Fibroblast of skin of right quadriceps (primary cell): ENCODE measurements at places on chromosomes 3 and 15.
A peak's percentile ranks its signal among the peaks of the same experiment; 100 is the strongest.

DNA sequence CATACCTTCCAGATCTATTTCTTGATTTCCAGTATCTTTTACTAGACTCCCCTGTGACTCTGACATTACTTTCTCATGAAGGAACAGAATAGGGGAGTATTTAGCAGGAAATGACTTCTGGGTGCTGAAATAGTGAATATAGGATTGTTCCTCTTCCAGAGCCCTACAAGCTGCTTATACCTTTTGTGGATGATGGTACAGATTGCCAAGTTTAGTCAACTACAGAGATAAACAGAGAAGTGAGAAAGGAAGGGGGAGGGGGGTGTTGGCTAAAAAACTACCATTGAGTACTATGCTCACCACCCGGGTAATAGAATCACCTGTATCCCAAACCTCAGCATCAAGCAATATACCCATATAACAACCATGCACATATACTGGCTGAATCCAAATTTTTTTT is 298.3 kb upstream of the GPR149 start:
- DNase-seq, result no peak

DNA sequence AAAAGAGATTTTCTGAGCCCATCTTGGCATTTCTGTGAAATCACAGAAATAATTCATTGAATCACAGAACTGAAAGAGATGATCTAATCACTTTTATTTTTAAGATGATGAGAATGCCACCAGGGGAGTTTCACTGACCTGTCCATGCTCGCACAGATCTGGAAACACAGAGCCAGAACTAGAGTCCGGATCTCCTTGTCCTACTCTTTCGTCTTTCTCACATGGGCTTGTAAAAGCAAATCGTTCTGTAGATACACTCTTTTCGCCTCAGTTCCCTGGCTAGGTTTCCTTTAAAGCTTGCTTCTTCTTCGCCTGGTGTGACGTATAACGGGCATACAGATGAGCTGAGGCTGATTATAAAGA is 122.5 kb upstream of the SPRED1 start:
- DNase-seq, result no peak

- no peak for DNase-seq
These were observed 687.2 kb upstream of the SGO1 start for GRCh38 chr3:20873235-20873634.

- DNase-seq, result no peak
These were observed 2.3 kb upstream of the CLK3 start for GRCh38 chr15:74613089-74613952.

GRCh38 chr3:42704136-42704841 is 1.7 kb upstream of the HHATL start:
- DNase-seq, result no peak

DNA sequence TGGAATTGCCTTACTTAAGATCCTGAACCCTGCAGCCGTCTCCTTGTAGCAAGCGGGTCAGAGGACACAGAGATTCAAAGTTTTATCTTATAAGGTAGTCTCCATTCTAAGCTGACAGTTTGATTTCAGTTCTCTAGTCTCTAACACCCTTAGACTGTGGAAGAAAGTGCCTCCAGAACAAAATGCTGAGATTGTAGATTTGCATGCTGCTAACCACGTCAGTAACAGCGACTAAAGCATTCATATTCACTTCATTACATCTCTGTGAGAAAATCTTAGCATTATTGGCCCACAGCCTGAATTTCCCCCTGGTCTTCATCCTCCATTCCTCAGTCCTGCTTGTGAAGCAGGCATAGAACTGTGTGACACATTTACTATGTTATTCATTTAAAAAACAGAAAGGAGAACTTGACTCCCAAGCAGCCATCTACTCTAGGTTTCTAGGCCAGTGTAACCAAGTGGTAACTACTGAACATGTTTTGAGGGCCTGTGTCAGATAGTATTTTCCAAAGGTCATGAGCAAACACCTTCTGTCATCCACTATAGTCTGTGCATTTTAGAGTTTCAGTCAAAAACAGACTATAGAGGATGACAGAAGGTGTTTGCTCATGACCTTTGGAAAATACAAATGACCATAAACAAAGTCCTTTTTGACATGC is 27.4 kb downstream of the ARIH2 start:
- no peak for DNase-seq

DNA sequence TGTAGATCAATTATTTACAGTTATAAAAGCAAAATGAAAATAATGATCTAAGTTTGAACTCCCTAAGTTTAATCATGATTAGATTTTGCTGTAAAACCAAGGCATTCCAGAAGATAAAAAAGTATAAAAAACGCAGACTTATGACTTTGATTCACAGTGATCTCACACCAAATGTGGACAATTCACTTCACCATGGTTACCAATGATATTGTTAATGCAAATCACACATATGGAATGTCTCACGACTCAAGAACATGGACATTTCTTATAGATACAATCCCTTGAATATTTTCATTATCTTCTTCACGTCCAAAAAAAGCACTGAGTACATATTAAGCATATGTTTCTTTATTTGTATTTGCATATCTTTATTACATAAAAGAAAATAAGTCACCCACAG is 1054.2 kb downstream of the NAALADL2 start:
- no peak for DNase-seq

DNA sequence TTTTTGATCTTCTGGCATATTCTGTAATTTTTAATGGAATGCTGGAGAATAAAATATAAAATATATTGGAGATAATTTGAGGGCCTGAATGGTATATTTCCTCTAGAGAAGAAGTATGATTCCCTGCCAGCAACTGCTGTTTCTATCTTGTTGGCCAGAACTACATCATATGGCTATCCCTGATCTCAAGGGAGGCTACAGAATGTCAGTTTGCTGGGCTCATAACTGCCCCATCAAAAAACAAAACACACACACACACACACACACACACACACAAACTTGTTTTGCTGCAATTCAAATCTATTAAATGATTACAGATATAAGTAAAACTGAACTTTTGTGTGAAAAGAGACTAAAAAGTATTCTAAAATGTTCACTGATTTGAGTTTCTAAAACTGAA is 51.0 kb downstream of the RASA2 start:
- DNase-seq, result no peak

- no peak for DNase-seq
These were observed 6.0 kb upstream of the PIGZ start for GRCh38 chr3:196974661-196975060.

DNA sequence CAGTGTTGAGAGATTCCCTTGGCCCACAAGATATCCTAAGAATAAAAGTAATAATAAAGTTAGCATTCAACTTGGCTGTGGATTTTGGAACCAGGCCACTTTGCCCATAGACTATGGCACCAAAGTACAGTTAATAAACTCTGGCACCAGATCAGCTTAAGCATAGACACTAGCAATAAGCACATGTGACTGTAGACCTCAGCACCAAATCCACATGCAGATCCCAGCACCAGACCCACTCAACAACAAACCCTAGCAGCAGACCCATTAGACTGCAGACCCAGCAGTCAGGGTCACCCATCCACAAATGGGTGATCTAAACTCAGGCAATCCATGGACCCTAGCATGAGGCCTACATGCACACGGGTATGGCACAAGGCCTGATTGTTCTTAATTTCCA is 384.8 kb upstream of the CADM2 start:
- no peak for DNase-seq

- DNase-seq, result no peak
These were observed at the start of gene CYP1A1 for GRCh38 chr15:74725225-74725774. TSS of gene CYP1A1 (minus strand) at chr15:74725528. CDS start at chr15:74723097, 2,431 bp downstream.

- no peak for DNase-seq
These were observed 234.0 kb upstream of the PPP2R3A start for GRCh38 chr3:135731546-135731945.

GRCh38 chr3:14803101-14803980 is 15.4 kb upstream of the FGD5 start:
- DNase-seq, result peak; percentile 40

- no peak for DNase-seq
These were observed 608.1 kb downstream of the ZNF385D start for GRCh38 chr3:21142949-21143348.

DNA sequence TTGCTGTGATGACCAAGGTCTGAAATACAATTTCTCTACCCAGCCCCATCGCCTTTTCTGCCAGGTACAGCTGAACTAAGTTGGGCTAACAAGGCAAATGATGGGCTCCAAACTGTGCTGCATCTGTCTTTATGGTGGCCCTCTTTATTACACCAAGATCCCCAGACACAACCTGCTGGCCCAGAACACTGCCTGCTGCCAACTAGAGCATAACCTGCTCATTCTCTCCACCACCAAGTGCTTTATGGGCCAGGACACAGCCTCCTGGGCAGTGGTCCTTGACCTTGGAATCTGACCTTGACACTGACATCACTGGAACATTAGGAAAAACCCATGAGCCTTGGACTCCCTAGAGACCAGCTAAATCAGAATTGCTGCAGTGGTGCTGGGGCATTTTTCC is 3.3 kb downstream of the LINS1 start:
- DNase-seq, result no peak

DNA sequence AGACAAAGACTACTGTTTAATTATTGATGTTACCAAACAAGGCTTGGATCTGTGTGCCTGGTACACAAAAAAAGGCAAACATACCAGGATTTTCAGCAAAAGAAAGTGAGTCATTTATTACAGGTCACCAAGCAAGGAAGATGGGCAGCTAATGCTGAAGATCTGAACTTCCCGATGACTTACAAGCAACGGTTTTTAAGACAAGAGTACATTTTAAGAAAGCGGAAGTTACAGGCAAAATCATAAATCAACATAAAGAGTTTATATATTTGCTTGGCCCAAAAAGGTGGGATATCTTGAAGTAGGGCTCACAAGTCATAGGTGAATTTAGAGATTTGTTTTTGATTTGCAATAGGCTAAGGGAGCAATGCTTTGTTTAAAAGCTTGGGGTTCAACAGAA is 125.4 kb upstream of the SPATA16 start:
- DNase-seq, result no peak

DNA sequence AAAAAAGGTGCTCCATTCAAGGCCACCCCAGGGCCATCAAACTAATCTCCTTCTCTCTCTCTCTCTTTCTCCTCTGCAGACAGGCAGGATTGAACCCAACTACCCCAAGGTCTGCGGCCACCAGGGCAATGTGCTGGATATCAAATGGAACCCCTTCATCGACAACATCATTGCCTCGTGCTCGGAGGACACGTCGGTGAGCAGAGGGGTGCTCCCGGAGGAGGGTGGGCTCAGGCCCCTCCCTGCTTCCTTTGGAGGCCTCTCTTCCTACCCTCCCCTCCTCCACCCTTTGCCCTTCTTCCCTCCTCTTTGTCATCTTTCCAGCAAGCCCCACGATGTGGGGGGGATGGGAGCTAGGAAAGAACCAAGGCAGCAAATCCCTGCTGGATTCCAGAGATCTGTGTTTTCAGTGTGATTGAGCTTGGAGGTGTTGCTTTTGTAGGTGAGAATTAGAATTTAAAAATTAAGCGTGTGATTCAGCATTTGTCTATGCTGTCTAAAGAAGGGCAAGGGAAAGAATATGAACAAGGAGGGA is 116.3 kb downstream of the CORO2B start:
- no peak for DNase-seq

DNA sequence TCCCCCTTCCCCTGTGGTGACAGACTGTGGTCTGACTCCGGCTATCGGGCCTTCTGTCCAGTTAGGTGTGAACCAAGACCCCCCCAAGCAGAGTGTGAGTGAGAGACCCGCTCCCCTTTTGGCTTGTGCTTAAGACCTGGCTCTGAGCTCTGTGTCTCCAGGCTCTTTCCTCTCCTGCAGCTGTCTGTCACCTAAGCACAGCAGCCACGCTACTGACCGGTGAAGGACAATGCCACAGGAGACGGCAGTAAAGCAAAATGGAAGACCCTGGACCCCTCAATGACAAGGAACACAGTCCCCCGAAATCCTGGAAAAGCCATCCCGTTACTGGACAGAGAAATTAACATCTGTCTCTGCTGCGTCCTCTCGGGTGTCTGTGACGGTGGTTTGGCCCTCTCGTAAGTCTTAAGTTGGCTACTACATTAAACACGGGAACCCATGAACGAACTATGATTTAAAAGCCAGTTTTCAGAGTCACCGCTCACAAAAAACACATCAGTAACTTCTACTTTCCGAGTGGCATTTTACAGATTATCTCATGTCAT is 53.7 kb downstream of the CHSY1 start:
- DNase-seq, result no peak

DNA sequence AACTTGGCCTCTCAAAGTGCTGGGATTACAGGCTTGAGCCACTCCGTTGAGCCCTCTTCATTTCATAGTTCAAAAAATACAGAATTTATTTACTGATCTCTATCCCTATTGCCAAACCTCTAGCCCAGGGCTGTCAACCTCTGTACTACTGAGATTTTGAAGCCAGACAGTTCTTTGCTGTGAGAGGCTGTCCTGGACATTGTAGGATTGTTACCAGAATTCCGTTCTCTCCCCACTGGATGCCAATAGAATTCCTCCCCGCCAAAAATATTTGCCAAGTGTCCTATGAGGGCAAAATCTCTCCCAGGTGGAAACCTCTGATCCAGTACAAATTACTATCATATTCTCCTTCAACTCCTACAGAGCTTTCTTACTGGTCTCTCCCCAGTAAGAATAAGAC is 29.6 kb upstream of the ADAMTS9 start:
- DNase-seq, result no peak
